ENCODE measurements at places on chromosomes 5 and 9.

DNA sequence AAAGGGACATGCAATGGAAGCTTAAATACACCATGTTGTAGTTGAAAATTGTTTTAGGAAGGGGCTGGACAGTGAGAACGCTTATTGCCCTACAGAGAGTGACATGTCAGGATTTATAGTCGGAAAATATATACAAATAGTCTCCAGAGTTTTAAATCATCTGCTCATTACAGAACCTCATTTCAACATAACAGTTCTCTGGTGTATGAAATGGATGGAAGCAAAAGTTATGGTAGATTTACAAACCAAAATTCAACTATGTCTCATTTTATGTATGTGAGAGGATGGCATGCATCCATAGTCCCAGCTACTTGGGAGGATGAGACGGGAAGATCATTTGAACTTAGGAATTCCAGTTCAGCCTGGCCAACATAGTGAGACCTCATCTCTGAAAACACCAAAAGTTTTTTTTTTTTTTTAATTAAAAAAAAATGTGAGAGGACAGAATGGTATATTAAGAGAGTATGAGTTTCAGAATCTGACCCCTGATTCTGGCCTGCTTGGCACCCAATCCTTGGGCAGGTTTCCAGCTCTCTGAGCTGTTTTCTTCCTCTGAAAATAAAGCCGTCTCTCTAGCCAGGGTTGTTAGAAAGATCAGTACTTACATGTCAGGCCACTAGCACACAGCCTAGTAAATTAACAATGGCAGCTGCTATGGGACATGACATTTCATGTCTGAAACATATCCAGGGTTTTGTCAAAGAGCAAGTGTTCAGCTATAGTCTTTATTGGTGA, 40.1 kb downstream of the IQGAP2 start:
- DNase-seq, result no peak

DNA sequence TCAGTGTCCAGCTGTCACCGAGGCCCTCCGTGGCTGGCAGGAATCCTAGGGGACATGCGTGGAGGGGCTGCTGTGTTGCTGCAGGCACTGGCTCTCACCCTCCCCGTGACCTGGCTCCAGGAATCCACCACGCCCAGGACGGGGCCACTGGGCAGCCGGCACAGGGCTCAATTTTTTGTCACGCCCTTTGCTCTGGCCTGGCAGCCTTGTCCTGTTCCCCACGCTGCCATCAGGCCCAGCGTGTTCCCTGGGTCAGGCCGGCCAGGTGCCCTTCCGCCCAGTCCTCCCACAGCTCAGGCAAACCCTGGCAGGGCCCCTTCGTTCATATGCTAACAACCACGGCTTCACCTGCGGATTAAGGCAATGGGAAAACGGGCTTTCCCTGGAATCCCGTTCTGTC, 37.3 kb downstream of the PROP1 start:
- no peak for DNase-seq

DNA sequence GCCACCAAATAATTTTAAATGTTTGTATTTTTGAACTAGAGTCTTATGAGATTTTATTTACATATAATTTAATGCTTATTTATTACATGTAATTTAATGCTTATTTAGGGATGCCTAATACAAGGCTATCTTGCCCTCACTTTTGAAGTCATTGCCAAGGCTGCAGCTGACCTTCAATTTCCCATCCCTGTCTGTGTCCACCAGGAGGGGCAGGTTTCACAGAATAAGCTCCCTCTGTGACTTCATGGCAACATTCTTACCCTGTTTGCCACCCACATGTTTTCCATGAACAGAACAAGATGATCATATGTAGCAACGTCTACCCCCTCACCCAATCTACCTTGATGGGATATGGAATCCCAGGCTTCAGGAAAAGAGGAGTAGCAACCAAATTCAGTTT, 27.0 kb downstream of the C5 start:
- no peak for DNase-seq

GRCh38 chr9:27388150-27388549, 91.2 kb upstream of the EQTN start:
- DNase-seq, result no peak

DNA sequence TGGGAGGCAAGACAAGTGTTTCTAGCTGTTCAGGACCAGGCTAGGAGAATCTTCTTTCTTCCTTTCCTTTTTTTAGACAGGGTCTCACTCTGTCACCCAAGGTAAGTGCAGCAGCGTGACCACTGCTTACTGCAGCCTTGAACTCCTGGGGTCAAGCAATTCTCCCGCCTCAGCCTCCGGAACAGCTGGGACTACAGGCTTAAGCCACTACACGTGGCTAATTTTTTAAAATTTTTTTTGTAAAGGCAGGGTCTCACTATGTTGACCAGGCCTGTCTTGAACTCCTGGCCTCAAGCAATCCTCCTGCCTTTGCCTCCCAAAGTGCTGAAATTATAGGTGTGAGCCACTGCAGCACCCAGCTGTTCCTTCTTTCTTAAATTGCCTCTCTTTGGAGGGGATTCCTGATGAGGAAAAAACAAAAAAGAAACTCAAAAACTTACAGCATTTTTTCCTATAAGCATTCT, 53.1 kb downstream of the LHFPL2 start:
- no peak for DNase-seq

DNA sequence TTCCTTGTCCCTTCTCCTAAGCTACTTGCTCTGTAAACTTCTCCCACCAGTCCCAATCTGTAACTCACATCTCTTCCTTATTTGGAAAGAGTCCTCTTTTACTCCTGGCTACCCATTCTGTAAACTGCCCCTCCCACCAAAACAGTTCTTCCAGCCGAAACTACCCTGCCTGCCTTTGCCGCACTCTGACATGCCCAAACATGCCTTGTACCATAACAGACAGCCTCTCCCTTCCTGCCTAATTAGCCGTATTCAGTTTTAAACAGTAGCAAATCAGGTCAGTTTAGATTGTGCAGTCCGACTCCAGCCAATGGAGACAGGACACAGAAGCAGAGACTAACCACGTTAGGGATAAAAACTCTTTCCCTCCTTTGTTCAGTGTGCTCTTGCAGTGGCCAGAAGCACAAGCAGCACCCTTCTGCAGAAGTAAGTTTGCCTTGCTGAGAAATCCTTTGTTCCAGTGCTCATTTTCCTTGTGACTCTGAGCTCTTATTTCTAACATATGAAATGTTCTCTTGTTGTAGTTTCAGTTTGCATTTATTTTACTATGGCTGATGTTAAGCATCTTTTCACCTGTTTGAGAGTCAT, 5.4 kb upstream of the GLT6D1 start:
- DNase-seq, result no peak

DNA sequence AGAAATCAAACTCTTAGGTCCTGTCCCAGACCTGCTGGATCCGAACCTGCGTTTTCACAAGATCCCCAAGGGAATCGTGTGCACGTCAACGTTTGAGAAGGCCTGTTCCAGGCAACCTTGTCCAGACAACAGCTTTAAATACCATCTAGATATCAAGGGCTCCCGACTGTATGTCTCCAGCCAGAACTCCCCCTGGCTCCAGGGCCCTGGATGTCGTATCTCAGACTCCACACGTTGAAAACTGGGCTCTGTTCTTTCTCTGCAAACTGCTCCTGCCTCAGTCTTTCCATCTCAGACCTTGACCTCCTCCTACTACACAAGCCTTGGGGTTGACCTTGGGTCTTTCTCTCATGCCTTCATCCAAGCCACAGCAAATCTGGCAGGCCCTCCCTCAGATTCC, 5.8 kb upstream of the ENG start:
- DNase-seq, result no peak

GRCh38 chr5:172788771-172789686, 18.0 kb upstream of the DUSP1 start:
- no peak for DNase-seq

- DNase-seq, result no peak
These were observed 25.0 kb upstream of the KIF12 start for GRCh38 chr9:114124138-114124537.

DNA sequence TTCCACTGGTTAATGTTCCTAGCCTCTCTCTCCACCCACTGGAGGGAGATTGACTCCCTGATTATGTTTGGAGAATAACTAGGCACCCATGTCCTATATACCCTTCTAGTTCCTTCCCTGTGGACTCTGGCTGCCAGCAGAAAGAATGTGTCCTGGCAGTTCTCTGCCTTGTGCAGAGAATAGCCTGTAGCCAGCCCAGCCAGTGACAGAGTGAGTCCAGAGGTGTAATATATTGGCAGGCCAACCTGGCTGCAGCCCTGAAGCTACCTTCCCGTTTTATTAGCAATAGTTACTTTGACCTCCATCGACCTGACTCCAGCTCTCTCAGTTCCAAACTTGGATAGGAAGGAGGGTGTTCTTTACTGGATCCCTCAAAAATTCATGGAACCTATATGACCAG, 8.1 kb downstream of the SETD9 start:
- DNase-seq, result no peak

- DNase-seq, result no peak
These were observed 39.8 kb downstream of the MAMDC2 start for GRCh38 chr9:70083429-70083828.
